ENCODE measurements at places on chromosomes 12 and 14.

DNA sequence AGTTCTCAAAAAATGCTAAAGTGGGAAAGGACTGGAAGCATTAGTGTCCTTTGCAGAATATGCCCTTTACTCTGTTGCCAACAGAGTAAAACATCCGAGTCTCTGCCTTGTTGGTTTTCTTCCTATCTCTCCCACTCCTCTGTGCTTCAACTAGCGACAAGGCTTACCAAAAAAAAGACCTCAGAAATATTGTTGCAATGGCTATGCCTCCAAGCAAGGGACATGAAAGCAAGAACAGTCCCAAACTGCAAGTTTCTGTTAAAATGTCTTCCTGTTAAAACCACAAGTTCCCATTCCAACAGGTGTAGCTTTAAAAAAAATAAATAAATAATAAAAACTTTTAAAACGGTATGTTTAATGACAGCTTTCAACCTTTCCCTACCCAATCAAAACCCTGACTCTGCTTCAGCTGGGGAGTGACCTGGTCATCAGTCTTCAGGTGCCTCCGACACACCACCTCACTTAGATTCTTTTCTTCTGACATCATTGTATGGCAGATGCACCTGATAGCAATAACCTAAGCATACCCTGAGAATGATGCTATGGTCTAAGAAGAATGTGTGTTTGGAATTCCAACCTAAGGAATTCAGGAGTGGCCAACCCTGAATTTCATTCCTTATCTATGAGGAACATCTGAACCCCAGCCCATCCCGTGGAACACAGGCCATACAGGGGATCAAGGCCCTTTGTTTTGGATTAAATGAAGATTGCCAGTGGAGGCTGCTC, 81.0 kb downstream of the RPS29 start:
- no peak for DNase-seq

- DNase-seq, result no peak
Observed at GRCh38 chr12:46677749-46678148, 148.0 kb downstream of the SLC38A4 start.

DNA sequence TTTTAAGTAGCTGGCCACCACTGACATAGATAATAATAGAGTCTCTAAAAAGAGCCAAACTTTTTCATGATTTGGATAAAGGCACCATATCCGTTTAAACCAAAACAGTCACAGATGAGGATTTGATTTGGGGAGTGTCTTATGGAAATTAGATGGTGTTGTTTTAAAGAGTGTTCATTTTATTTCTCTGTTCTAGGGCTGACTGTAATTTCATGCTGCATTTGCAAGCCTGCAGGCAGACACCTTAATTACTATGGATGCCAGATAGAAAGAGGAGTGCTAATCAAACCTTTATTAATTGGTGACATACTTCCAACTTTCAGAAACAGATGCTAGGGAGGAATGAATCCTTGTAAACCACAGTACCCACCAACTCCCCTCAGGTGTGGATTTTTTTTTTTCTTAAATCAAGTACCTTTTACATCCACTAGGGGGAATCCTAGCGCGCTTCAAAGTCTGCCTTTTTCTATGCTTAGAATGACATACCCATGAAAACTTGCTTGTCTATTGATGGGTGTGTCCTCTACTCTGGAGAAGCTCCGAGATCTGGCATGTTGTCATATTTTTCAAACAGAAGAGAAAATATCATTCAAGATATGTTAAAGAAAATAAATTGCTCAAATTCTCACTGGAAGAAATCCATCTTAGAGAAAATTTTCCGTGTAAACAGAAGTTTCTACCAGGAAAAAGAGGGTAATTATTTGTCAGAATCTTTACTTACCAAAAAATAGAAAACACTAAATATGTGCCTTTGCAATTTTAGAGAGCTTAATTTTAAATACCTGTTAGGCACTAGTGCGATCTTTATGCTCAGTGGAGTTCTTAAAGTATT, 14.2 kb upstream of the PLXNC1 start:
- DNase-seq, result peak; percentile 43

- DNase-seq, result no peak
Observed at GRCh38 chr12:111135293-111135832, 215.0 kb upstream of the MYL2 start.

GRCh38 chr12:4286228-4286627, 12.7 kb downstream of the CCND2 start:
- no peak for DNase-seq

DNA sequence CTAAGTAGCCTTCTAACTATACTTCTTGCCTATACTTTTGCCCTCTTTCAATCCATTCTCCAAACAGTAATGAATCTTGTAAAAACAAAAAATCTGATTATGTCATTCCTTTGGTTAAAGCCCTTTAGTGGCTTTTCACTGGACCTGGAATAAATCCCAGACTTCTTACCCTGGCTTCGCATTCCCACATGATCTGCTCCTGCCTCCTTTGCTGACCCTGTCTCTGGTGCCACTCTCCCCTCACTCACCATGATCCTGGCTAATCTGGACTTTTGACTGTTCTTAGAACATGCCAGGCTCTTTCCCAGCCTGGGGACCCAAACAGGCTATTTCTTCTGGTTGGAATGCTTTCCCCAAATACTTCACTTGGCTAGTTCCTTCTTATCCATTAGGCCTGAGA, 7.9 kb downstream of the MIA2 start:
- DNase-seq, result no peak

GRCh38 chr14:44317441-44317746, 189.7 kb downstream of the FSCB start:
- DNase-seq, result peak; percentile 1

DNA sequence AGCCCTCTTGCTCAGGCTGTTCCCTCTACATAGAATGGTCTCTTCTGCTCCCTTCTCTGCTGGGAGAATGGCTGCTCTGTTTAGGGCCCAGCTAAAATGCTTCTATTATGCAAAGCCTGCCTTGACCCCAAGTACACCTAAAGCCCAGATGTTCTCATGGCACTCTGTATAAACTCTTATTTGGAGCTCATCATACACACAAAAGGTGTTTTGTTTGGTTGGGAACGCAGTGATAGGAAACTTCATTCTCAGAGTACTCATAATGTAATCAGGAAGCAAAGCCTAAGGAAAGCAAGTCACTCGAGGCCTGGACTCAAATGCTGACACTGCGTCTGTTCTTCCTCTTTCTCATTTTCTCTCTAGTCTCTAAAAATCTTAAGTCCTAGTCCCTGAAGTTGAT, 38.2 kb upstream of the SYCP3 start:
- peak; percentile 58 for DNase-seq

DNA sequence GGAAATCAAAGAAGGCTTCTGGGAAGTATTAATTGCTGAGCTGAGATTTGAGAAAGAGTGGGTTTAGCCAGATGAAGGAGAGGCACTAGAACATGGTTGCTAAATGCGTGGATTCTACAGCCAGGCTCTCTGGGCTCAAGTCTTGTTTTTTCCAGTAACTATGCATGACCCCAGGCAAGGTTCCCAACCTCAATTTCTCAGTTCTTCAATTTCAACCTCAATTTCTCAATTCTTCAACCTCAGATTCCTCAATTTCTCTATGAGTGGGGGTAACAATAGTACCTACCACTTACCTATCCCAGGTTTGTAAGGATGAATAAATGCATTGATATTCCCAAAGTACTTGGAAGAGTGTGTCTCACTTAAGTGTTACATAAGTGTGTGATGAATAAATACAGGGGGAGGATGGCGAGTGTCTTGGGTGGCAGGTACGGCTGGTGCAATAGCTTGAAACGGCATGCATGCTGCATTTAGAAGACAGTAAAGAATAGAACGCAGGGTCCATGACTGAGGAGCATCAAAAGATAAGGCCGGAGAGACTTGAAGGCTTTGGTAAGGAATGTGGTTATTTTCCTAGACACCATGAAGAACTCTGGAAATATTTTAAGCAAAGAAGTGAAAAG, 149.1 kb upstream of the ATP2B1 start:
- peak; percentile 40 for DNase-seq

- peak; percentile 50 for DNase-seq
Observed at GRCh38 chr14:69580009-69580577, 5.4 kb upstream of the CCDC177 start.

- peak; percentile 25 for DNase-seq
Observed at GRCh38 chr12:79127271-79127751, 262.7 kb downstream of the SYT1 start.

DNA sequence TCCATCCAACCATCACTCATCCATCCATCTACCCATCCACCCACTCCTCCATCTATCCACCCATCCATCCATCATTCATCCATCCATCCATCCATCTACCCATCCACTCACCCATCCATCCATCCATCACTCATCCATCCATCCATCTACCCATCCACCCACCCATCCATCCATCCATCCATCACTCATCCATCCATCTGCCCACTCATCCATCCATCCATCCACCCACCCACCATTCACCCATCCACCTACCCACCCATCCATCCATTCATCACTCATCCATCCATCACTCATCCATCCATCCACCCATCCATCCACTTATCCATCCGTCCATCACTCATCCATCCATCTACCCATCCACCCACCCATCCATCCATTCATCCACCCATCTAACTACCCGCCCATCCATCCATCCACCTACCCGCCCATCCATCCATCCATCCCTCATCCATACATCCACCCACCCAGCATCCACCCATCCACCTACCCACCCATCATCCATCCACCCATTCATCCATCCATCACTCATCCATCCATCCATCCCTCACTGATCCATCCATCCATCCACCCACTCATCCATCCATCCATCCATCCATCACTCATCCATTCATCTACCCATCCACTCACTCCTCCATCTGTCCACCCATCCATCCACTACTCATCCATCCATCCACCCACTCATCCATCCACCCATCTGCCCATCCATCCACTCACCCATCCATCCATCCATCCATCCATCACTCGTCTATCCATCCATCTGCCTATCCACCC, 24.1 kb downstream of the TRPV4 start:
- no peak for DNase-seq

- no peak for DNase-seq
Observed at GRCh38 chr12:80472911-80473500, 29.0 kb downstream of the PTPRQ start.

GRCh38 chr14:37198273-37198598, 499 bp downstream of the MIPOL1 start:
- no peak for DNase-seq

- DNase-seq, result no peak
Observed at GRCh38 chr12:96240656-96241055, 46.5 kb downstream of the ELK3 start.

DNA sequence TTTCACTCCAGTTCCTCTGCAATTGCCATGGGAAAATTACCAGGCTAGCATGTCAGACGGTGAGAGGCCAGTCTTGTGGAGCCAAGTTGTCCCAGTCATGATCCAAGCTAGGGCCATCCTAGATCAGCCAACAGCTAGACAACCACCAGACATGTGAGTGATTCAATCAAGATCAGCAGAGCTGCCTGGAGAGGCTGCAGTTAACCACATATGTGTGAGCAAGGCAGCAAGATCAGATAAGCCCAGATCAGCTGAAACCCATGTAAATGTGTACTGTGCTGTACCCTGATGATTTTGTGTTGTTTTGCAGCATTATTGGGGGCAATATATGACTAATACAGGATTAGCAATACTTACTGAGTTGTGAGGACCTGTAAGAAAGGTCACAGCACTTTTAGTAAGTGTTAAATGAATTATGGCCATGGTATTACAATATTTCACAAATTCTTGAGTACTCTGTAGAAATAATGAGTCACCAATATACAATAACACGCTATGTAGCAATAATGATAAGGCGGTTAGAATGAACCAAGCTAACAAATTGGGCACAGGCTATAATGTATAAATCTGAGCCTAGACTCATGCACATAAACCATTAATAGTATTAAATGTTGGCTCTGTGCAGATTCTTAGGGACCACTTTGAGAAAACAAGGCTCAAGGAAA, 91.4 kb downstream of the SUDS3 start:
- DNase-seq, result no peak

DNA sequence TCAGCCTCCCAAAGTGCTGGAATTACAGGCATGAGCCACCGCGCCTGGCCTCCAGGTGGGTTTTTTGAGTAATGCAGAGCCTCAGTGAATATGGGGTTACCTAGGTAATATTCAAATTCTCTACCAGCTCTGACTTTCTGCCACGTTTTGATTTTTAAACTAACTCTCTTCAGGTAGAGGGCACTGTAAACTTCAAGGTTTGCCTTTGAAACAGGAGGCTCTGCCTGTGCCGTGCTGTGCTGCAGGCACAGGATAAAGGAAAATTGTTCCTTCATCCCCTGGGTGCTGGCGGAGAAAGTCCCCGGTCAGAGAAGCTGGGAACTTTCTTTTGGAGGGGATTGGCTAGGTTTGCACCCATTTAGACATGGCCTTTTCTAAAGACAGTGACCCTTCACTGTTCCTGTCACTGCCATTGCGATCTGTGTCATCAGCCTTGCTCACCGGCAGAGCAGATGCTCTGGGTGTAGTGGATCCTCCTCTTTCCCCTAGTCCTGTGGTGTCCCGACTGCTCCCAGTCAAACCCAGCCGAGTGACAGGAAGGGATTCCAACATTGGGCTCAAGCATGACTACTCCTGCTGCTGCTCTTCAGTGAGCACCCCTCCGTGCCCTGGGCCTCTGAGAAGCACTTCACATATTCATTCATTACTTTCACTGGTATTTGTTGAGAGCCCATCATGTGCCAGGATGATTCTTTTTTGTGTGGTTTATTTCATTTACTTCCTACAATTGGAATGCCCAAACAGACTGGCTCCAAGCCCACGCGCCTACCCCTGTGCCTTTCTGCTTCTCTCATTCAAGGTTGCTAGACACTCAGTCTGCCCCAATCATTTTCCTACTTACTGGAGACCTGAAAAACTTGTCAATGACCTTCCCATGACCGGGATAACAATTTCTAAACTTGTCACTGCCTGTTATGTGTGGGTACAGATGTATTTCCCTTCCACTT, 103.6 kb downstream of the TMEM30B start:
- no peak for DNase-seq

- no peak for DNase-seq
Observed at GRCh38 chr14:34363733-34364134, 98.3 kb downstream of the SPTSSA start.

GRCh38 chr14:61761557-61761956, 663 bp upstream of the SNAPC1 start:
- DNase-seq, result peak; percentile 15

GRCh38 chr14:70981000-70981952, 74.0 kb downstream of the PCNX1 start:
- no peak for DNase-seq

- peak; percentile 46 for DNase-seq
Observed at GRCh38 chr12:96047229-96048211, 12.1 kb upstream of the LTA4H start.
